ENCODE measurements at places on chromosomes 7 and 10. TPM values are rescaled to one million over a fixed set of nuclear protein-coding genes. Genes with fewer than 3 reads are reported as not detected.
A peak's percentile ranks its signal among the peaks of the same experiment; 100 is the strongest.

STRIP2 gene
- total RNA-seq, result 0.14 TPM

SMC3 gene
- 46.8 TPM for total RNA-seq

PALD1 gene
- 0.36 TPM for total RNA-seq

NPTX2 gene
- total RNA-seq, result not detected

AGBL3 gene
- 2.2 TPM for total RNA-seq

INMT gene
- 0.36 TPM for total RNA-seq

PIK3CG gene
- 20.8 TPM for total RNA-seq

GRCh38 chr7:129502708-129503685, 666 bp downstream of the SMKR1 start:
- no peak for DNase-seq
- no peaks in the 10 kb centered on the region for H3K27me3 ChIP-seq
- no peaks in the 10 kb centered on the region for H3K36me3 ChIP-seq
- peak overlapping the region; percentile 62 for H3K4me3 ChIP-seq

- no peaks in the 10 kb centered on the region for H3K36me3 ChIP-seq
- H3K4me3 ChIP-seq, result no peak overlapping the region
- H3K27me3 ChIP-seq, result no peaks in the 10 kb centered on the region
- H3K27ac ChIP-seq, result no peak overlapping the region
Observed at GRCh38 chr10:96935148-96935547, 103.0 kb downstream of the LCOR start.

DNA sequence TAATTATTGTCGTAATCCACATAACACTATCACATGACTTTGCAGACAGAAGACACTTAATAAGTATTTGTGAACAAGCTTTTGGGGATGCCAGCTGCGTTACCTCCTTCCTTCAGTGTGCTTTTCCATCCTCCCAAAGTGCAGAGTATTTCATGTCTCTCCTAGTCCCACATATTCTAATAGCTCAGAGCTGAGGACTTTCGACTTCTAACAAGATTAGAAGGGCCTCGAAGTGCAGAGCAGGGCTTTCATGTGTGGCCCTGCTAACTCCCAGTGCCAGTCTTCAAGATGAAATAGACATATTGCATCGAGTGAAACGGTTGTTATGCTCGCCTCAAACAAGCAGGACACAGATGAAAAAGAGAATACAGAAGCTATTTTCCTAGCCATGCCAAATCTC, 125.7 kb upstream of the RNF32 start:
- no peak overlapping the region for H3K4me3 ChIP-seq
- no peaks in the 10 kb centered on the region for H3K36me3 ChIP-seq
- H3K27me3 ChIP-seq, result no peaks in the 10 kb centered on the region
- DNase-seq, result no peak
- H3K4me1 ChIP-seq, result no peaks in the 10 kb centered on the region
- no peak overlapping the region for H3K27ac ChIP-seq

- no peak for DNase-seq
- peaks cover 73% of the 10 kb centered on the region for H3K36me3 ChIP-seq
- no peaks in the 10 kb centered on the region for H3K27me3 ChIP-seq
- no peak overlapping the region for H3K4me3 ChIP-seq
- H3K4me1 ChIP-seq, result no peaks in the 10 kb centered on the region
- no peak overlapping the region for H3K27ac ChIP-seq
Observed at GRCh38 chr7:158747408-158747807, 42.8 kb upstream of the NCAPG2 start.

DNA sequence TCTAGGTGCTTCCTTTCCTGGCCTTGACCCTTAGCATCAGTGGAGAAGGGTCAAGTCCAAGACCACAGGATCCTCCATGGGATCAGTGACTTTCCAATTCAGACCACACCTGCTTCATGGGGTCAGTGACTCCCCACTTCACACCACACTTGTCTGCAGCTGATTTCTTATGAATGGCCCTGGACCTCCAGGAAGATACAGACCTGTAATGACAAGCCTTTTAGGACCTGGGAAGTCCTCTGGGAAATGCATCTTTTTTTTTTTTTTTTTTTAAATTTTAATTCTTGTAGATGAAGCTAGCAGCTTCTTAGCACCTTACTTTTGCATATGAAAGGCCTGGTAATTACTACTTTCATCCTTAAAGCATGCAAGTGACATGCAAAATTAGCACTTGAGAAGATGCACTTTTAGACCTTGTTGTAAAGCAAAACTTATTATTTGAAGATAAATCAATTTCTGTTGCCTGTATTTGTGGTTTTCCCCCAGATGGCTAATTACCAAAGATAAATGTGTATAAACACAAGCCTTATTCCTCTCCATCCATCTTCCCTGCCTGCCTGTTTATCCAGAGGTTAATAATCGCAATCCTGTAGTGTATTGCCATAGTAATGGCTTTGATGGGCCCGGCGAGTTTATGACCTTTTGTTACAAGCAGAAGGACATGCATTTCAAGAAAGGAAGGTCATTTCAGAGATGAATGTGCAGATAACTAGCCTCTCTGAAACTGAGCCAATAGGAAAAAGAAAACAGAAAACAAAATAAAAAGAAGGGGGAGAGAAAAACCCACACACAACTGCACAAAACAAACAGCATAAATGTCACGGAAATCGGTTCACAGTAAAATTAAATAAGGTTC, 1018.7 kb downstream of the TYW1 start:
- H3K27ac ChIP-seq, result no peak overlapping the region
- DNase-seq, result no peak
- H3K4me1 ChIP-seq, result no peaks in the 10 kb centered on the region
- H3K4me3 ChIP-seq, result no peak overlapping the region
- no peaks in the 10 kb centered on the region for H3K36me3 ChIP-seq

DNA sequence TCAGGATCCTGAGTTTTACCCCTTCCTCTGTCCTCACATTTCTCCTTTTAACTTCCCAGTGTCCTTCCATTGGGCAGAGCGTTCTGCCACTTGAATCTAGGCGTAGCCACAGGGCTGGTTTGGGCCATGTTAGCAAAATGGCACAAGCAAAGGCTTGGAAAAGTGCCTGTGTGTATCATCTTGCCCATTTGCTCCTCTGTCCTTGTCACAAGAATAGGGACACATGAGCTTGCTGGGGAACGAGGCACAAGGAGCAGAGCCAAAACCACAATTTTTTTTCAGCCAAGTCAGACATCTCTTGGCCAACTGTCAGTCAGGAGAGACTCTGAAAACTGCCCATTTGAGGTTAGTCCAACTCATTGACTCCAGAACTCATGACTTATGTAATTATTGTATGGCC, 285.2 kb downstream of the ZNF248 start:
- H3K36me3 ChIP-seq, result no peaks in the 10 kb centered on the region
- no peak for DNase-seq
- no peak overlapping the region for H3K4me3 ChIP-seq
- H3K27me3 ChIP-seq, result no peaks in the 10 kb centered on the region
- H3K4me1 ChIP-seq, result no peaks in the 10 kb centered on the region

DNA sequence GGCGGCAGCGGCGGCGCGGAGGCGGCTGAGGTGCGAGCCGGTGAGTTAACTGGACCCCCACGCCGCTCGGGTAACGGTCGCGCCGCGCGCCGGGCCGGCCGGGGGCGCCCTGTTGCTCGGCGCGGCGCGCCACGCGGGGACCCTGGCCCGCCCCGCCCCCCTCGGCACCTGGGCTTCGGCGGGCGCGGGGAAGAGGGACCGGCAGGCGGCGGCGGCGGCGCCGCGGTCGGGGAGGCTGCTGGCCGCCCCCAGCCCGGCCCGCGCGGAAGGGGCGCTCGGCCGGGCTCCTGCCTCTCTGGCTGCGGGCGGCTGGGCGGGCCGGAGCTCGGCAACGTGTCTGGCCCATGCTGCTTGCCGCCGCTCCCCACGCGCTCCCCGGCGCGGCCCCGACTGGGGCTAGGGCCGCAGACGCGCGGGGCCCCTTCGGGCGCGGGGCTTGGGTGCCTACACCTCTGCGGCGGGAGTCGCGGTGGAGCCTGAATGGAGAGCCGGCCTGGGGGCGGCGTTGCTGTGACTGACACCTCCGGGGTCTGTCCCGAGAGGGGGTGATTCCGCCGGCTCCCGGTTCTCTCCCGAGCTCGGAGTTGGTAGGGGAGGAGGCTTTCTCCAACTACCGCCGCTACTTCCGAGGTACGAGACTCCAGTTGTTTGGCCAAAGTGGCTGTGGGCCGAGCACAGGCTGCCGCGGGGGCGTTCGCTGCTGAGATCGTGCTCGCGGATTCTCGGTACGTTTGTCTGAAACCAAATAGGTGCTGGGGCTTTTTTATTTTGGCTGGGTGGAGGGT, 494 bp downstream of the PALS2 start:
- no peak overlapping the region for H3K27ac ChIP-seq
- H3K27me3 ChIP-seq, result no peaks in the 10 kb centered on the region
- no peaks in the 10 kb centered on the region for H3K36me3 ChIP-seq
- H3K4me1 ChIP-seq, result peaks cover 19% of the 10 kb centered on the region
- H3K4me3 ChIP-seq, result peak overlapping the region; percentile 84
- DNase-seq, result peak; percentile 48

- DNase-seq, result no peak
- H3K27ac ChIP-seq, result no peak overlapping the region
- H3K4me1 ChIP-seq, result no peaks in the 10 kb centered on the region
- H3K4me3 ChIP-seq, result no peak overlapping the region
- H3K36me3 ChIP-seq, result no peaks in the 10 kb centered on the region
- no peaks in the 10 kb centered on the region for H3K27me3 ChIP-seq
Observed at GRCh38 chr10:109411917-109412316, 511.4 kb downstream of the XPNPEP1 start.

Data from CD4-positive, alpha-beta T cell (primary cell).